Body of pancreas (tissue), 4 donors: ENCODE measurements at places on chromosomes 6 and 20. TPM values are rescaled to one million over a fixed set of nuclear protein-coding genes. Genes with fewer than 3 reads are reported as not detected.

GRCh38 chr20:63394069-63394919, 33.1 kb upstream of the CHRNA4 start:
- DNase-seq: no peak

GRCh38 chr20:23159947-23160318, 73.8 kb upstream of the CD93 start:
- DNase-seq: no peak

- no peak for DNase-seq
Observed at GRCh38 chr6:147979966-147980365, 362.7 kb upstream of the SASH1 start.

GRCh38 chr6:11975353-11975977, 36.6 kb upstream of the HIVEP1 start:
- DNase-seq: peak; percentile 61

- no peak for DNase-seq
Observed at GRCh38 chr6:14436592-14437132, 319.1 kb downstream of the CD83 start.

- peak; percentile 57 for DNase-seq
Observed at GRCh38 chr6:14144678-14145113, 27.1 kb downstream of the CD83 start.

- DNase-seq: no peak
Observed at GRCh38 chr6:117615750-117616390, 13.6 kb upstream of the GOPC start.

DNA sequence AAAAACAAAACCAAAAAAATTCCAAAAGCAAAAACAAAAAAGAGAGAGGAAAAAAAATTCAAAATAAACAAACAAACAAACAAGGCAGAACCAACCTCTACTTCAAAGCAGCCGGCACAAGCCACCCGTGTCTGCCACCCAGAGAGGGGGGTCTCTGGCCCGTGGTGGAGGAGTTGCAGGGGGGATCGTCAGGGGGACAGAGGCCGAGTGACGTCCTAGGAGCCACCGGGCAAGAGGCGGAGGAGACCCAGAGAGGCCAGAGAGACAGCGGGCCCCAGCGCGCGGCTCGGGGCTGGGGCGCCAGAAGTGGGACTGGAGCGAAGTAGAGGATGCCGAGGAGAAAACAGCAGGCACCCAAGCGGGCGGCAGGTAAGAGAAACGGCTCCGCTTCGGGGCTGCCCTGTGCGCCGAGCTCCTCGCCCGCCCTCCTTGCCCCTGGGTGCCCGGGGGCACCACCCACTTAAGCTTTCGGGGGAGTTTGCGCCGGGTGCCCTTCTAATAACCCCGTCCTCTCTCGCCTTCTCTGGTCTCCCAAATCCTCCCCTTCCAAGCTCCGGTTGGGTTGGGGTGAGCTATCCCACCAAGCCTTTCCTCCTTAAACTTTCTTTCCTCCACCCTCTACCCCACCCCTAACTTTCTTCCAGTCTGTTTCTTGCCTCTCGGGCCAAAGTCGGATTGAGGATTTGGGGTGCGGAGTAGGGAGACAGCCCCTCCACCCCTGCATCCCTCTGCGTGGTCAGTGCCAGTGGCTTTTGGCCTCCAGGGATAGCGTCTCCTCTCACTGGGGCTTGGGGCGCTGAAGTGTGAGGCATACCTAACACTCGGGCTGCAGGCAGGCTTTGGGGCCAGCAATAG, 1.0 kb downstream of the TSHZ2 start:
- peak; percentile 6 for DNase-seq

GRCh38 chr20:35318502-35319157, 26.4 kb upstream of the FAM83C start:
- peak; percentile 65 for DNase-seq

GRCh38 chr20:34083137-34083536, 28.9 kb downstream of the EIF2S2 start:
- DNase-seq: peak; percentile 76

DNA sequence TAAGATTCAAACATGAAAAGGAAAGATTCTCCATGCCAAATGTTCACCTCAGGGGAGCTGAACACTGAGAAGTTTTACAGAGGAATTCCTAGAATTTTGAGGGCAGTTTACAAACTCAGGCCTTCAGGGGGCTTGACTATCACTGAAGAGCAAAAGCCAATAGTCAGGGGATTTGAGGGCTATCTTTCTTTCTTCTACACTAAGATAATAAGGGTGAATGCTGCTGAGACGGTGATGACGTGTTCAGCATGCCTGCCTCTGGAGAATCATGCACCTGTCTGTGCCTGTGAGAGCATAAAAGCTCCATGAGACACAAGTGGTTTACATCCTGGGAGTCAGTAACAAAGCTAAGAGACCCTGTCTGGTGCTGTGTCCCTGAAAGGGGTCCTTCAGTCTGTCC, 1085.6 kb downstream of the KIF16B start:
- no peak for DNase-seq

GRCh38 chr6:27188885-27189418, 58.5 kb upstream of the PRSS16 start:
- DNase-seq: peak; percentile 71

DNA sequence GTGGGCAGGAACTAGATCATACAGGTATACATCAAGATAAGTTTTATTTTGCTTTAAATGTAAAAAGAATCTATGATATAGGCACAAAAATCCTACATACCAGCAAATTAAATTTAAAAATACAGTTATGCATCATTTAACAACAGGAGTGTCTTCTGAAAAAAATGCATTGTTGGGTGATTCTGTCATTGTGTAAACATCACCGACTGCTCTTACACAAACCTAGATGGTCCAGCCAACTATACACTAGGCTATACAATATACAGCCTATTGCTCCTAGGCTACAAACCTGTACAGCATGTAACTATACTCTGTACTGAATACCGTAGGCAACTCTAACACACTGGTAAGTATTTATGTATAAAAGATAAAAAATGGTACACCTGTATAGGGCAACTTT, 139.4 kb downstream of the RNGTT start:
- no peak for DNase-seq

LINC00237 gene
- not detected for total RNA-seq

CLVS2 gene
- total RNA-seq: not detected

PGC gene
- 48.8 TPM for total RNA-seq

OR2B6 gene
- total RNA-seq: not detected
